ENCODE measurements at places on chromosomes 7 and 10.
A peak's percentile ranks its signal among the peaks of the same experiment; 100 is the strongest.

GRCh38 chr7:35818513-35818912 is 17.7 kb downstream of the SEPTIN7 start:
- no peak for DNase-seq

- no peak for DNase-seq
These were observed 47.2 kb downstream of the SORBS1 start for GRCh38 chr10:95513941-95514392.

GRCh38 chr7:130063036-130063435 is 7.3 kb upstream of the KLHDC10 start:
- DNase-seq = peak; percentile 67

GRCh38 chr10:66187053-66187733 is 738.6 kb upstream of the LRRTM3 start:
- DNase-seq = no peak

DNA sequence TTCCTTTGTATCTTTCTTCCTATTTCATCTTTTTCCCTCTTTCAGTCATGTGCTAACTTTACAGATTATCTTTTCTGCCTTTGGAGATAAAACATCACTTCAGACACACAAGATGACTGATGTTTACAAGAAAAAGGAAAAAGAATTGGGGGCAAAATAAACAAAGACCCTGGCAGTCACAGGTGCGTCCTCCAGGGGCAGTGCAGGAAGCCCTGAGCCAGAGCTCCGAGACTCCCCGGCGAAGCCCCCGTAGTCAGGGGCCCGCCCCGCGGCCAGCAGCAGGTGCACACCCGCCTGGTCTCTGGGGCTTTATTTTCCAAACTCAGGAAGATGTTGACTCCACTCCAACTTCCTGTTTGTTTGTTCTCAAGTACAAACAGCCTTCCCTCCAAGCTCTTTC is 10.2 kb downstream of the STK32C start:
- DNase-seq = no peak

DNA sequence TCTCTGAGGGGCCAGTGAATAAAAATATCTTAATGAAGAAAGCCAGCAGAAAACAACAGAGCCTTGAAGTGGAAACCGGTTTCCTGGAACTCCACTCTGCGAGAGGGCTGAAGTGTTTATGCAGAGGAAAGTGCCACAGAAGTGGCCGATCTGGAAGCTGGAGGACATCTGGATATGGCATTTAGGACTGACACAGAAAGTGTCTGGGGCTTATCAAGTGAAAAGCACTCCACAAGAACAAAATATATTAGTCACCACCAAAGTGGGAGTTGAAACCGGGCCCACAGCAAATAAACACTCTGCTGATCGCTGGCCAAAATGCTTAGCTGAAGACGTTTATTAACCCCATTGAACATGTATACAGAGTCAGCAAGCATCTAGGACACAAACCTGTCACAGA is 7.8 kb downstream of the NOD1 start:
- no peak for DNase-seq

DNA sequence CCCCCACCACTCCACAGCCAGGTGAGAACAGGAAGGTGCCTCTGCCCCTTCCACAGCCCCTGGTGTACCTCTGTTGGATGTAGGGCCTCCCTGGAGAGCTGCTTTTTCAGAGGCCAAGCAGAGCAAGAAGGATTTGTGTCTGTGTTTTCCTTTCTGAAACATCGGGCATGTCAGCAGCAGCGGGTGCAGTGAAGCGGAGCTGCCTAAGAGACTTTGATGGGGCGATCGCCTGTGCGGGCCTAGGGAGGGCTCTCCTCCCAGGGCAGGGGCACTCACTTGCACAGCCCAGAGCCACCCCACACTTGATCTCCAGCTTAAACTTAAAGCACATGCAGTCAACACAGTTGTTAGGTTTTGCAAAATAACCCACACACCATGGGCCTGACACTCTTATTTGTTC is 324.7 kb downstream of the ACTR3B start:
- no peak for DNase-seq

GRCh38 chr7:99694201-99694911 is 14.6 kb upstream of the CYP3A5 start:
- DNase-seq = no peak

- DNase-seq = no peak
These were observed 3.6 kb downstream of the CCNY start for GRCh38 chr10:35339942-35340341.

DNA sequence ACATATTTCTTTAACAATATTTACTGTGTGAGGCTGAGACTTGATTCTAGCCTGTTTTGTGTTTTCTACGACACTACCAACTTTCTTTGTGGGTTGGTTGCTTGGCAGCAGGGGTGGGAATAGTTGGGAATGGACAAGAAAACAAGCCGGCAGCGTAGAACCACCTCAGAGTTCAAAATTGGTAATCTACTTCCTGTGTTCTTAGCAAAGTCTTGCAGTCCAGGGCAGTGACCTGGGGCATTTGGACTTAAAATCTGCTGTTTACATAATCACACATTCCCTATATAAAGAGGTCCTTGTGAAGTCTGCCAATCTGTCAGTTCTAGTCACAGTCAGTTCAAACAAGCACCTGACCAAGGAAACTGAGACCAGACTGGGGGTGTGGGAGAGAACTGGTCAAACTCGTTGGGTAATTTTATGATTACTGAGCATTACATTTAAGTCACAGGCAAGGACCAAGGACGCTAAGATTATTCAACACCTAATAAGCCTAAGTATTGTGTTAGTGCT is 167.9 kb downstream of the CPEB3 start:
- no peak for DNase-seq

DNA sequence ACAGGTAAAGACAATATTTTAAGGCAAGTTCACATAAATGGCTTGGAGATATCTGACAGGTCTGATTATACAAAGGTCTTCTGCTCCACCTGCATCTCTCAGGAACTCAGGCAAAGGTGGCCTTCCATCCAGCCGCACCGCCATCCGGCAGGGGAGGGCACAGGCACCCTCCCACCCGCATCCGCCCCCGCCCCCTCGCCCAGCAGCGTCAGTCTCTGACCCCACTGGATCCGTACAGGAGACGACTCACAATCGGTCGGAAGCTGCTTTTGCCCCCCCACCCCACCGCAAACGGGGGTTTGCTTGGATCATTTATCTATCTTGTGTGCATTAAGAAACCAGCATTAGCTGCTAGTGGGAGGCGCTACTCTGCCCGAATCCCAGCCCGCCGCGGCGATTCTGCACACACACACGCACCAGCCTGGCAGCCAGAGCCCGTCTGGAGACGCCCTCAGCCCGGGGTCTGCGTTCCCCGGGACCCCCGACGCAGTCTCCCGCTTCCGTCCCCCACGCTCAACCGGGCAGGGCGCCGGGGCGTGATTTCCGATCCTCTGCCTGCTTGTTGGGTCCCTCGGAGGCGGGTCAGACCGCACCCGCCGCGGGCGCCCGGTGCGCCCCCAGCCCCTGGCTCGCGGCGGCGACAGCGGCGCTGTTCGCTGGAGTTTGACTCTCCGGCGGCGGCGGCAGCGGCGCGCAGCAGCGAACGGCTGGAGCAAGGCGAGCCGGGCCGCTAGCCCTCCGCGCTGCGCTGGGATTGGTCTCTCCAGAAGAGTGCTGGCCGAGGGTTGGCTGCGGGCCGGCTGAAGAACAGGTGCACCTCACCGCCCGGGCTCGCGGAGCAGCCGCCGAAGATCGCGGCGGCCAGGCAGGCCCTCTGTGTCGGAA is 820 bp upstream of the NRG3 start:
- DNase-seq = no peak

DNA sequence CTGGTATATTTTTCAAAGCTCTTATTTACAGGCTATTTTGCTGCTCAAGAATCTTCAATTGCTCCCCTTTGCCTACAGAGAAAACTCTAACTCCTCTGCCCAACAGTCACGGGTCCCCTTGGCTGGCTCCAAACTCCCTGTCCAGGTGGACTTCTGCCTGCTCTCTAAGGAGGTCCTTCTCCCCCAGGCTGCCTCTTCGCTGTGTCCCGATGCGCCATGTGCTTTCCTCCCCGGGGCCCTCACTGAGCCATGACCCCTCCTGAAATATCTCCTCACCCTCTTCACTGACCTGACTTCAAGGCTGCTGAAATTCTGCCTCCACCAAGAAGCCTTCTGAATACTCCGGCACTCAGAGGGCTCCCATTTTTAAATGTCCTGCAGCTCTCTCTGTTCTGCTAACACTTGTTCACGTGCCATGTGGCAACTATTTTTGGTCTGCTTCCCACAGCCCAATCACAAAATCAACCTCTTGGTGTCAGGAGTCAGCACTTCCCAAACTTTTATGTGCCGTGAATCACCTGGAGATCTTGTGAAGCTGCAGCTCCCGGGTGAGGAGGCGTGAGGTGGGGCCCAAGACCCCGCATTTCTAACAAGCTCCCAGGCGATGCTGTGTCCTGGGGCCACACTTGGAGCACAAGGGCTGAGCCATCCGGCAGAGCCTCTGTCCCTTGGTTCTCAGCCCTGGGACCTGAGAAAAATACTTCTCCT is 85.7 kb upstream of the COL13A1 start:
- no peak for DNase-seq

All from effector memory CD8-positive, alpha-beta T cell (primary cell).